Stimulated activated naive CD8-positive, alpha-beta T cell treated with anti-CD3 and anti-CD28 coated beads, Interleukin-15, Interleukin-2, amounts not matched to agents 100 U/mL and 50 U/mL, for 24 hours (primary cell): ENCODE measurements at places on chromosomes 3 and 15.

DNA sequence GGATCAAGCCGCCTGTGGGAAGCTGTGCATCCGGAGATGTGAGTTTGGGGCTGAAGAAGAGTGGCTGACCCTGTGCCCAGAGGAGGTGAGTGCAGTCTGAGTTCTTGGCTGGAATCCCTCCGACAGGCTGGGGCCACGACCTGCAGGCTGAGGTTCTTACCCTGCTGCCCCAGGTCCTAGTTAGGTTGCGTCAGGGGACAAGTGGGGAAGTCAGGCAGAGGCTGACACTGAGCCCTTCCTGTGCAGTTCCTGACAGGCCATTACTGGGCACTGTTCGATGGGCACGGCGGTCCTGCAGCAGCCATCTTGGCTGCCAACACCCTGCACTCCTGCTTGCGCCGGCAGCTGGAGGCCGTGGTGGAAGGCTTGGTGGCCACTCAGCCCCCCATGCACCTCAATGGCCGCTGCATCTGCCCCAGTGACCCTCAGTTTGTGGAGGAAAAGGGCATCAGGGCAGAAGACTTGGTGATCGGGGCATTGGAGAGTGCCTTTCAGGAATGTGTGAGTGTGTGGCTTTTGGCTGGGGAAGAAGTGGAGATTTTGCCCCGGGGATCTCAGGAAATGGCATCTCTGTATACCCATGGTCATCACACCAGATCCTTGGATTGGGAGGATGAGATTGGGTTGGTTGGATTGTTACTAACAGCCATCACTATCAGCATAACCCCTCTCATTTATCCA, 1.3 kb downstream of the PPM1M start:
- peak; percentile 43 for DNase-seq

GRCh38 chr15:62957130-62957529, 85.4 kb upstream of the TPM1 start:
- no peak for DNase-seq

GRCh38 chr3:129181819-129182218, 1.9 kb downstream of the CNBP start:
- DNase-seq, result no peak

DNA sequence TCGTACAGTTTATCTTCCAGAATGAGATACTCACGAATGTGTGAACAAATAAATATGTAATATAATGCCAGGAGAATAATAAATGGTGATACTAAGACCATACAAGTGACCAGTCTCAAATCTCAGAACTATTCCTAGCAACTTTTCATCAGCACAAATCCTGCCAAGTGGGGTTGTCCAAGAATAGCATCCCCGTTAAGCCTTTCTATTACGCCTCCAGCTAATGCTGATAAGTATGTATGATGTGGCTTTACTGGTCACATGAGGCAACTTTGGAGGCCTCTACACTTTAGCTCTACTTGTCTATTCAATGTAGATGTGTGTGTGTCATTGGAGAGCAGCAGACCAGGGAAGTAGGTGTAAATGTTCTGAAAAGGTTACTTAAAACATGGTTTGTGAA, 129.5 kb downstream of the KCNMB2 start:
- no peak for DNase-seq

DNA sequence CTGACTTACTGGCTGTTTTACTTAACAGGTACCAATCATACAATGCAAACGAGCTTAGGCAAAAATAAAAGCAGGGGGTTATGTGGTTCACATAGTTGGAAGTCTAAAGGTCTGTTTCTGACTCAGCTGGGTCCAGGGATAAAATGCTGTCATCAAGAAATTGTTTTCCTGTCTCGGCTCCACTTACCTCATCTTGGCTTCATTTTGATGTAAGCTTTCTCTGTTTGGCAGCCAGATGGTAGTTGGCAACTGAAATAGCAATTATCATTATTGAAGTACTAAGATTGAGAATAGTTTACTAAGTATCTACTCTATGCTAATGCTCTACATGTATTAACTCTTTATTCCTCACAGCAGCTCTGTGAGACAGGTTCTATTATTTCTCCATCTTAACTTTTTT, 36.8 kb upstream of the CNTN3 start:
- no peak for DNase-seq

- no peak for DNase-seq
Measured at GRCh38 chr15:72962054-72962702, 90.1 kb upstream of the NEO1 start.

DNA sequence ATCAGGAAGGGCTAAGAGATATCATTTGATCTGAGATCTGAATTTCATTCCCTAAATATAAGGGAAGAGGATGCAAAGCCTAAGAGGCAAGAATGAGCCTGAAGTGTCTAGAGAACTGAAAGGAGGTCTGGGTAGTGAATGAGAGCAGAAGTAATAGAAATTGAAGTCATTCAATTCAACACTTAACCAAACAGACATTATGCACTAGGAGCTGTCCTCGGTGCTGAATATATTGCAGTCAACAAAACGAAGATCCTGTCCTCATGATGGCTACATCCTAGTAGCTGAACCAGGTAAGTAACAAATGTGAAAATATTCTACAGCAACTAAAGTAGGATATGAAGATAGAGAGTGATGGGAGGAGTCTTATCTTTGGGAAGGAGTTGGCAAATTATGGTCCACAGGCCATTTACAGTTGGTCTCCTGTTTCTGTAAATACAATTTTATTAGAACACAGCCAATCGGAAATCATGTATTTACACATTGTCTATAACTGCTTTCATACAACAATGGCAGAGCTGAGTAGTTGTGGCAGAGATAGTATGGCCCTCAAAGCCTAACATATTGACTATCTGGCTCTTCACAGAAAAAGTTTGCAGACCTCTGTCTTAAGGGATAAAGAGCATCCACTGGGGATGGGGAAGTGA, 192.9 kb upstream of the CADPS start:
- no peak for DNase-seq

DNA sequence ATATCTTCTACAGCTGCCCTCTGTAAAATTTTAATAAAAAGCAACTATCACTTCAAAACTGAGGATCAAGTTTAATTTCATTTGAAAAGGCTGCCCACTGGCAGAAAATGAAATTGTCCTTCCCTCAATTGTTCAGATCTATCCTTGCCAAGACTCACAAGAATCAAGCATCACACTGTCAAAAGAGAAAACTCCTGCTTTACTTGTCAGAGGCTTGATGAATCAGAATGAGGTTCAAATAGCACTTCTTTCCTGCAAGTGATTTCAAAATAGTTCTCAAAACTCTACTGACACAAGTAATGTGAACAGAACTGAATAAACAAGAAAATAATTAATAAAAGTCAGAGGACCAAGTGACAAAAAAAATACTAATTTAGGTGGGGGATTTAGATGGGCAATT, 70.6 kb downstream of the GOLIM4 start:
- DNase-seq, result no peak

GRCh38 chr3:17494117-17494809, 248.2 kb downstream of the TBC1D5 start:
- no peak for DNase-seq

DNA sequence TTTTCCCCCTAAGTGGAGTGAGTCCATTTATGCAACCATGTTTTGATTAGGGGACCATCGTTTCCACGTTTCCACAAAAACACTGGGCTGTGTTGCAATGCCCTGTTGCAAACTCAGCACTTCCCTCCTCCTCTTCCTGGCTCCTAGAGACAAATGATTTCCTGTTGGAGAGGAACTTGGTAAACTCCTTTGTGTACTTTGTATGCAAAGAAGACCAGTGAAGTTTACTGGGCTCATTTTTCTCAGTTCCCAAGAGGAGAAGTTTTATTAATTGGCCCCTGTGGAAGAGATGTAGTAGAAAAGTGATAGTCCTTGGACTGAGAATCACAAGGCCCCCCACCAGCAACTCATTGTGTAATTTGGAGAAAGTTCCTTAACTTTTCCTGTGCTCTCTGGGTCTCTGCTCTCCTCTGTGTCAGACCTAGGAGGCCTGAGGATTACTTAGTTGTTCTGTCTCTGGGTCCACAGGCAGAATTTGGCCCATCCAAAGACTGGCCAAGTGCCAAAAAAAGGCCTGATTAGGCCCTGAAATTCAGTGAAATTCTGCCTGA, 95.0 kb downstream of the ATG7 start:
- DNase-seq, result no peak

DNA sequence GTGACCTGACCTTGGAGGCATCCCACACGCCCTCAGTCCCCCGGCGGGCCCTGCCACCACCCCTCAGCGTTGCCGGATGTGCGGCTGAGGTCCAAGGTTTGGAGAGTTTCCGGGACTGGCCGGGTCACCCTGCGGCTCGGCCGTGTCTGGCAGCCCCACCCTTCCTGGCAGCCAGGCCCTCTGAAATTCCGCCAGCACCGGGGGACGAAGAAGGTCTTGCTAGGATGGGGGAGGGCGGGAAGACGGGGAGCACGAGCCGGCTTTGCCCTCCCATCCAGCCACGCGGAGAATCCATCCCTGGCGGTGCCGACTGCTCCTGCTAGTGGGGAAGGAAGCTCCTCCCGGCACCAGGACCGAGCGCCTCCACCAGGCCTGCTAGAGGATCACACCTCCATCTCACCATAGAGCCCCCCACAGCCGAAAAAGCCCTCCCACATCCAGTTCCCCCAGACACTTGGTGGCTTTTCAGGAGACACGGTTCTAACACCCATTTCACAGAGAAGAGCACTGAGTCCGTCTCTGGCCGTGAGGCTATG, 81.5 kb downstream of the CPN2 start:
- no peak for DNase-seq

DNA sequence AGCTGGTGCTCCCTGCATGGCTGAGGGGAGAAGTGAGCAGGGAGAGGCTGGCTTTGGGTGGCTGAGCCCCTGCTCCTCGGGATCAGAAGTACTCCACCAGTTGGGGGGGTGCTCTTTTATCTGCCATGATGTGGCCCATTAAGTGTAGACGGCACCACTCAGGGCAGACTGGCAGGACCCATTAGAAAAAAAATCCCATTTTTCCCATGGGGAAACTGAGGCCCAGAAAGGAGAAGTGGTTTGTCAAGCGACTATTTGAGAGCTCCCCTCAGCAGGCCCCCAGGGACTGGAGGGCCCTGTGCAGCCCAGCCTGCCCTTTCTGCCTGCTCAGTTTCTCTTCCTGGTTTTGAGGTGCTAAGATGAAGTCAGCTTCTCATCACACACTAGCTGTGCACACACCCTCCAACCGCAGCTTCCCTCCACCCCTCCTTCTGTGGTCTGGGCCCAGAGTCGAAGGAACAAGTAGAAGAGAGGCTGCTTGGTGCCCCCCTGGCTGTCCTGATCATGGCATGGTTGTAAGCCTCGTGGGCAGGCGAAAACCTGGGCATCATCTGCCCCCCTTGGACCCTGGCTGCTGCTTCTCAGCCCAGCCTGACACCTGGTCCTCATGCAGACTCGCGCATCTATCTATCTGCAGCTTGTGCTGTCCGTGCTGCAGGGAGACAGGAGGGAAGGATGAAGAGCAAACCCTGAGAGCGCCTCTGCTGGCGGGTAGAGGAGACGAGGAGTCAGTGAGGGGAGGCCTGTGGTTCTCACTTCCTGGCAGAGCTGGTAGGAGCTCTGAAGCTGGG, 5.6 kb downstream of the CSK start:
- peak; percentile 94 for DNase-seq

DNA sequence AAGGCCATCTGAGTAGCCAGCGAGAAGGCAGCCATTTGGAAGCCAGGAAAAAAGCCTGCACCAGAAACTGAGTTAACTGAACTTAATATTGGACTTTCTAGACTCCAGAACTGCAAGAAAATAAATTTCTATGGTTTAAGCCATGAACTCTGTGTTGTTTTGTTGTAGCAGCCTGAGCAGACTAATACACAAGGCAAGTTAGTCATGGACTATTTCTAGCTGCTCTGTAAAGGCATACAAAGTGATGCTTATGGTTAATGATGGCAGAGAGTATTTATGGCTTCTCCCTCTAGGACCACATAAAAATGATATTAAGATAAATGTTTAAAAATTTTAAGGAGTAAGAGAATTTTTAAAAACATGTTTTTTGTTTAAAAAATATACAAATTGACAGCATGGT, 37.1 kb downstream of the PROS1 start:
- DNase-seq, result no peak
